DMS53 (cell line): ENCODE measurements at places on chromosomes 7 and 10.

DNA sequence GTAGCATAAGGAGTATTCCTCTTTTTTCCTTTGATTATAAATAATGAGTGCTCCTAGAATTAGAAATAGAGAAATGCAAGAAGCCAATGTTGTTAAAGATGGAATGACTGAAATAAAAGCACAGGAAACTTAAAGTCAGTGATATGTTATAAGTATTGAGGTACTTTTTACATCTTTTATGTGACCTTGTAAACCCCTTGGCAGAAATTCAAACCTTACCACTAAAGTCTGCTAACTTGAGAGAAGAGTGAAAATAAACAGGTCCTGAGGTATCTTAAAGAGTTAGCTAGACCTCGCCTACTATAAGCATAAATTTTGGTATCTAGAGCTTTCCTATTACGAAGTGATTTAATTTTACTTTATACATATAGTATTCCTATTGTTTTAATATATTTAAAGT lies 188.2 kb downstream of the DKK1 start:
- DNase-seq = no peak

DNA sequence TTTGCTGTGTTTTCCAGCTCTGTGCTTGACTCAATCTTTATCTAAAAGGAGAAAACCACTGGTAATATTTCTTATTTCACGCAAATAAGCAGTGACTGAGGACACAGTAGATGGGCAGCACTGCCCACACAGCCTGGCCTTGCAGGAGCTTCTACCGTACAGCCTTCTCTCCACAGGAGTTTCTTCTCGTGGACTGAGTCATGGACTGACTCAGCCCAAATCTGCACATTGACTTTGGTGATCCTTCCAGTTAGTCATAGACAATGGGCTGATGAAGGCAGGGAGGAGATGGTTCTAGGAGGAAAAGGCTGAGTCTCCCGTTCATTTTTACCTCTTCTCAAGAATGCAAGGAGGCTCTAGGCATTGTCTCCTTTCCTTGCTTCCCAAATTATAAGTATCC lies 200.7 kb downstream of the RAPGEF5 start:
- DNase-seq = peak; percentile 30

DNA sequence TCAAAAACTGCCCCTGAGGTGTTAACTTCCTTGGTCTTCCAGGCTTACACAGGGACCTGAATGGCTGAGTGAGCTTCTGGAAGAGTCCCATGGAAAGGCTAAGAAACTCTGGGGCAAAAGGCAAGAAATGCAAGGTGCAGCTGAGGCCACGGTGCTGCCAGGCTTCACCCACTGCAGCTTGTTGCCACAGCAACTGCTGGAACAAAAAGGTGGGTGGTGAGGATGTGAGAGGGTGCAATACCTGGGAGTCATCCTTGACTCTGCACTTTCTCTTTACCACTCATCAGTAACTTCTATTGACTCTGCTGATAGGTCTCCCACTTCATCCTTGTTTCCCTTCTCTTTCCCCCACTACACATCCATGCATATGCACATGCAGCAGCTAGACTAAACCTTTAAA lies 258.6 kb downstream of the BMPER start:
- peak; percentile 20 for DNase-seq

- no peak for DNase-seq
Measured at GRCh38 chr10:133068111-133069032, 19.4 kb upstream of the ADGRA1 start.

- peak; percentile 58 for DNase-seq
Measured at GRCh38 chr7:33054261-33054964, 8.2 kb downstream of the NT5C3A start.

GRCh38 chr10:14448197-14448990 lies 117.7 kb upstream of the FRMD4A start:
- no peak for DNase-seq

- peak; percentile 86 for DNase-seq
Measured at GRCh38 chr7:23712368-23713284, 2.6 kb downstream of the STK31 start.

DNA sequence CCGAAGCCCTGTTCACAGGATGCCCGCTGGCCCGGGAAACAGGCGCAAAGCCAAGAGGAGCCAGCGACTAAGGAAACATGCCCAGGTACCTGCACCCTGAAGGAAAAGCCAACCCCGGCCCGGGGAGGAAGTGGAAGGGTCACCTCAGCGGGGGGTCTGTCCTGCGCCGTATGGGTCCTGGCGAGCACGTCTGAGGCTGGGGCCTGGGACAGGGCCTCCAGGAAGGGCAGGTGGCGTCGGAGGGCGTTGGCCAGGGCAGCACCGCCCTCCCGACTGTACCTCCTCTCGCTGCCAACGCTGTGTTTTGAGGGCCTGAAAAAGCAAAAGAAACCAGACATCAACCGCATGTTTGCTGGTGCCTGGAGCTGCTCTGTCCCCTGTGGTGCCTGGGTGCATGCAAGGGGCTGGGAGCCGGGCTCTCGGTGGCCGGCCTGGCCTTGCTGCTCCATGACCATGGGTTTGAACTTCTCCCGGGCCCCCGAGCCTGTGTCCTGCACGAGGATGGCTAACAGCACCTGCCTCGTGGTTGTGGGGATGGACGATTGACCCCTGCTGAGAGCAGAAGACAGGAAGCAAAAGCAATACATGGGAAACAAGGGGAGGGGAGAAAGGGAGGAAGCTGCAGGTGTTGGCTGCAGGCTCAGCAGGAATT lies 395.3 kb downstream of the PTPRN2 start:
- no peak for DNase-seq

DNA sequence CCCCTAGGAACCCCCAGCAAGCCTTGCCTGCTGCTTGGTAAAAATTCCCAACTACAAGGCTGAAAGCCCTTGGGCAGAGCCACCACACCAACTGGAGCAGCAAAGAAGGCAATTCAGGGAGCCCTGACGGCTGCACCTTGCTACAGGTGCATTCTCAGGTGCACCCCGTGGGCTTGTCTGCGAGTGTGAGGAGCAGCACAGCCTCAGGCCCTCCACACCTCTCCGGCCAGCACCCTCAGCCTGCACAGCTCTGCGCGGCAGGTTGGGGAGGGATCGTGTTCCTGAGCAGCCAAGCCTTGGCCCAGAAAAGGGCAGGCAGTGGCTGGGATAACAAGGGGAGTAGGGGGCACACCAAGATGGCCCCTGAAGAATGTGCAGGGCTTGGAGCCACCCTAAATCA lies 104.1 kb downstream of the FAM53B start:
- DNase-seq = no peak

DNA sequence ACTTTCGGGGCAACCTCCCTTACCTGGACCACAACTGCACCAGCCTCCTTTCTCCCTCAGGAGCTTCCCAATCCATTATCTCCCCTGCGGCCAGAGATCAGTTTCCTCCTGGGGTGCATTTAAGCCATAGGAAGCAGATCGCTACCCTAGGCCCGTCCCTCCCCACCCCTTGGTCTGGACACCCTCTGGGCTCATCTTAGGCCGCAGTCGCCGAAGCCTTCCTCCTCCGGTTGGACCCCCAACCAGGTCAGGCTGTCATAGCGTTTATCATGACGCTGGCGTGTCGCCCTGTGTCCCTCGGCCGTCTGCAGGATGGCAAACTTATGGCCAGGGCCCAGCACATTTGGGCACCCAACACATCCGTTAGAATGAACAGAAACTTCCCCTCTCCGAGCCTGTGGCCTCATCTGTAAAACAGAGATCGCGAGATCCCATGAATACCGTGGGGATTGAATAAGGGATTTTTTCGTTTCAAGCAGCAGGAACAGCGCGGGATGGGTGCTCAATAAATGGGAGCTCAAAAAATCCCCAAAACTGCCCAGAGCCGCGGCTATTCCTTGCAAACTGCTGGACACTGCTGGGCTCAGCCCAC lies 669 bp upstream of the AP5Z1 start:
- peak; percentile 85 for DNase-seq

DNA sequence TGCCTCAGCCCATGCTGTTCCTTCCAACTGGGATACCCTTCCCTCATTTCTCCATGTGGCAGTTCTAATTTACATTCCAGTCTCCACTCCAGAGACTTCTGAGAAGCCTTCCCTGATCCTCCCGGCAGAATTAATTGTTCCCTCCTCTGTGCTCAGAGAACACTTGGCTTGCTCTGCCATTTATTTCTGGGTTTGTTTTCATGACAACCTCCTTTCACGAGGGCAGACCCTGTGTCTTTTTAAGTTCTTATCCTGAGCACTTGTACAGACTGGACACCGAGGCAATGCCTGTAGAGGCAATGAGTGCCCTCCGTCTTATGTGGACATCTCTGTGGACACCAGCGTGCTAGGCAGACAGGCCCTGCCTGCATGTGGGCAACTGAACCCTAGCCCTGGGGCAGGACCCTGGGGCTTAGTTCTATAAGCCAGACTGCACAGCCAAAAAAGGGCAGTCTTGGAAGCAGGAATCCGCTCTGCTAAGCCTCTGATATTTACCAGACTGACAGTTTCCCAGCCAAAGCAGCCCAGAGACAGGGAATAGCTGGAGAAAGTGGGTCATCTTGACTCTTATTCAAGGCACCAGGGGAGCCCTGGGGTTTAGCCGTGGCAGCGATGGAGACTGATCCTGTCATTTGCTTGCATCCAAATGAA lies 474.0 kb downstream of the RPS24 start:
- DNase-seq = no peak

- no peak for DNase-seq
Measured at GRCh38 chr10:73813333-73813732, 1.9 kb upstream of the NDST2 start.

- no peak for DNase-seq
Measured at GRCh38 chr10:9243941-9244411, 1189.5 kb downstream of the GATA3 start.

DNA sequence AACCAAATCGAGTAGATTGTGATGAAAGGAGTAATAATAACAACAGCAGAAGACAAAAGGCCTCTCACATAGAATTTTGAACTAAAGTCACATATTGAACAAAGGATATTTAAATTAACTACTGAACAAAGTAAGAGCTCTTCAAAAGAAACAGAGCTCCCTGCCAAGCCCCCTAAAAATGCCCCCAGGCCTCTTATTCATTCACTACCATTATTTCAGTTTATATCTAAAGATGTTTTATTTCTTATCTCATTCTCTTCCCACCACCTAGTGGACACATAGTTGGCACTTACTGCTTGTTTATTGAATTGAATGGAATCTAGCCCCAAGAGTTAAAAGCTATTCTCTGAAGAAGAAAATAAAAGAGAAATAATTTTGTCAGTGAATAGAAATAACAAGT lies 37.4 kb downstream of the VCL start:
- no peak for DNase-seq

DNA sequence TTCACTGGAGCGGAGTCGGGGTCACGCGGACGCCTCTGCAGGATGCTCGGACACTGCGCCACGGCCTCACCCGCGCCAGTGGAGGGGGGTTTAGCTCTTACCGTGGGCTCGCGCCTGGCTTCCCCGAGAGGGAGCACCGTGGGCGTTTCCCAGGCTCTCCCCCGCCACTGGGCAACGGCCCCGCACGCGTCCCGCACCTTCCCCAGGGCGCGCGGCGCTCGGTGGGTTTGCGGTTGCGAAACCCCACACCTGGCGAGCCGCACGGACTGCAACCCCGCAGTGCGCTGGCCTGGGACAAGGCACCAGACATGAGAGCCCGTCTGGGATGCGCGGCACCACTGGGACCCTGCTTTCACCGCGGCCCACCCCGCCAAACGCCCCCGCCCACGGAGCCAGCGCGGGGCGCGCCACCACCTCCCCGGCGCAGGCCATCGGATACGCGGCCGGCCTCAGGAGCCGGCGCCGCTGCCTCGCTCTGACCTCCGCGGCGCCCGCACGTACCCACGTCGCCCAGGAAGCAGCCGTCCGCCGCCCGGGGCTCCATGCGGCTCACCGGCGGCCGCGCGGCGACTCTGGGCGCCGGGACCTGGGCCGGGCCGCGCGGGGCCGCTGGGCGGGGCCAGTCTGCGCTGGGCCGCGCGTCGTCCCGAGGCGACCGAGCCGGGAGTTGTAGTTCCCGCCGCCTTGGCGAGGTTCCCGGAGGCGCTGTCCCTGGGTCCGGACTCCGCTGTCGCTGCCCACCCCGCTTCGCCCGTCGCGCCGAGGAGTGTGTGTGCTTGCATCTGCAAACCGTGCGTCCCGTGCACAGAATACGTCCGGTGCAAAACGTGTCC lies at the start of gene ASB13:
TSS of gene ASB13 (minus strand) at position 588 of the 833 bp plus-strand sequence. CDS start at position 544, 44 bp downstream.
- peak; percentile 87 for DNase-seq

DNA sequence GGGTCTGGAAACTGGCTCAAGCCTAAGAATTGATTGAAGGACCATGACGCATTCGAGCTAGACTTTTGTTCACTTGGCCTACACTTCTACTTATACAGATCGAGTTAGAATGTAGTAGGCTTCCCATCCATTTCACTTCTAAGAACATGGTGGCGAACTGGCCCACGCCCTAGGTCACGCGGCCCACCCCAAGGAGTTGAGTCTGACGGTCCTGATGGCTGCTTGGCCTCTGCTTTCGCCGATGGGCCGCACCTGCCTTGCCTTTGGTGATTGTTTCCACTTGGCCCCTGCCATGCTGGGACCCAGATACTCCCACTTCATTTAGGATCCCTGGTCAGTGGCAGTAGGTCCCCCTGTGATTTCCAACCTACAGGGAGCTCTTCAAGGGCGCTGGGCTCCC lies 153.6 kb downstream of the PRKAG2 start:
- DNase-seq = no peak

DNA sequence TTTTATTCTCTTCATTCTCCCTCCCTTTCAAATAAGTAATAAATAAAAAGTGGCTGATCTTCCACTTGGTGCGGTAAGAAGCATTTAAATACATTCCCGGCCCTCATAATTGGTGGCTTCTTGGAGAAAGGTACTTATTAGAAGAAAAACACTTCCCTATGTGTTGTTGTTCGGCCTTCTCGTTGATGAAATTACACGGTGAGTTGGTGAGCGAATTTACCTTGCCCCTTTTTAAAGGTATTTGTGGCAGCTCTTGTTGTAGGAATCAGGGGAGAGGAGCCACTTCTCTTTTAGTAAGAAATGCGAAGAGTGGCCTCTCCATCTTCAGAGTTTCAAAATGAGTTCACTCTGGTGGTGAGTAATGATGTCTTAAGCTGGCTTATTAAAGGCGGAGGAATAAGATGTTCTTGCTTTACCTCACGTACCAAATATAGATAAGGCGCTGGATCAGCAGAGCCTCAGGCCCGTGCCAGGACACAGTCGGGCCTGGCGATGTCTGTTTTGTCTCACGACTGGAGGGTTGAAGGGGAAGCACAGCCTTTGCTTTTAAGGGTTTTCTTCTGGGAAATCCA lies 135.9 kb downstream of the CUX1 start:
- no peak for DNase-seq

GRCh38 chr10:124992462-124993344 lies 50.8 kb downstream of the ZRANB1 start:
- DNase-seq = peak; percentile 75

- peak; percentile 7 for DNase-seq
Measured at GRCh38 chr10:98694014-98694413, 247.3 kb upstream of the HPS1 start.

- DNase-seq = no peak
Measured at GRCh38 chr7:30468041-30468440, 10.5 kb downstream of the NOD1 start.

DNA sequence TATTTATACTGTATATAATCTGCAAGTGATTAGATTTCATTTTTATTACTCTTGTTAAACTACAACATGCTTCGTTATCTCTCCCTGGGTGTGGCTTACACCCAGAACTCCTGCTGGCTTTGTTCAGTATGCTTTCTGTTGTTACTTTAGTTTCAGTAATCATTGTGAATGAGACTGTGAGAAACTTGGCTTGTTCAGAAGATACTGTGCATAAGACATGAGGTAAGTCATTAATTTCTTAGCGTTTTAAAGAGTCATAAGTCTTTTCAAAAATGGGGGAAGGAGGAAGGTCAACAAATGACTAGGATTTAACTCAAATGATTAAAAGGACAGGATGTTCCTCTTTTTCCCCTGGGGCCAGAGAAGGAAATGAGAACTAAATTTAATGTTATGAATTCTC lies 11.6 kb upstream of the ADD3 start:
- DNase-seq = no peak
